ENCODE measurements at places on chromosomes 4 and X.

- DNase-seq = no peak
These were observed 27.6 kb downstream of the WDR44 start for GRCh38 chrX:118373538-118373937.

- DNase-seq = peak; percentile 44
These were observed at the start of gene FAM120C for GRCh38 chrX:54182864-54183613. Gene FAM120C (minus strand): TSS chrX:54183254. CDS start chrX:54183198, 56 bp downstream.

GRCh38 chr4:119512398-119512797 lies 116.2 kb downstream of the PDE5A start:
- no peak for DNase-seq

- DNase-seq = peak; percentile 9
These were observed 65.7 kb upstream of the MAP9 start for GRCh38 chr4:155442267-155443105.

DNA sequence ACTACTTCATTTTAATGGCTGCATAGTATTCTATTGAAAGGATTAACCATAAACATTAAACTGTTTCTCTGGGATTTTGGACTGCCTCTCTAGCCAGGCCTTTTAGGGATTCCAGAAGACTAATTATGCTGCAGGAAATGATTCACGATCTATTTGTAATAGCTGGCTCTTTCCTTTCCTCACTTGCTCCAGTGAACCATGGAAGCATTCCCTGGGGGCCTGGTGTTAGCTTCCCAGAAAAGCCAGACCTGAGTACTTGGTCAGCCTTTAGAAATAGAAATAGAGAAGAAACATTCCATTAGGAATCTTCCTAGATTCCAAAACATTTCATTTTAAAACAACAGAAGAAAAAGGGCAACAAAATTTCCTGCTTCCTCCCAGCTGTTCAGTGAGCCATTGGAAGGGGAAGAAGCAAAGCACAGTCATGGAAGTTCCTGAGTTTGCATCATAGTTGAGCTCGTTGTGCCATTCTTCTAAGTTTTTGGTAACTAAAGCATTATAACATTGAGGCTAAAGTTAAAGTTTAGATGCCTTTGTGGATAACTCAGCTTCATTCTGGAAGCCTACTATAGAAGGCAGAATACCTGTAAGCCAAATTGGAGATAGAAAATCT lies 83.5 kb downstream of the NPNT start:
- DNase-seq = no peak

DNA sequence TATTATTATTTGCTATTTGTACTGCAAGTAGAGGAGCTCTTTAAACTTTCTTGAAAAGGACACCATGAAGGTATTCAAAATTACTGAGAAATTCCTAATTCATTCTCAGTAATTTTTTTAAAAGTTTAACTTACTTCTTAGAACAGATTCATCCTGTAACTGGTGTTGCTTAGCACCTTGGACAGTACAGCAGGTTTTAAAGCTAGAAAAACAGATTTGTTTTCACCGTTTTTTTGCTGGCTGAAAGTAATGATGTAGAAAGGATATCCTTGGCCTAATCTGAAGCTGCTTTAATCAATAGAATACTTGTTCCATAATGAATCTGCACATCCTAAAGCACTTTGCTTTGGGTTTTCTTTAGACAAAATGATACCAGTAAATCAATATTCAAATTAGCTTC lies 142.5 kb upstream of the TRAM1L1 start:
- DNase-seq = no peak

DNA sequence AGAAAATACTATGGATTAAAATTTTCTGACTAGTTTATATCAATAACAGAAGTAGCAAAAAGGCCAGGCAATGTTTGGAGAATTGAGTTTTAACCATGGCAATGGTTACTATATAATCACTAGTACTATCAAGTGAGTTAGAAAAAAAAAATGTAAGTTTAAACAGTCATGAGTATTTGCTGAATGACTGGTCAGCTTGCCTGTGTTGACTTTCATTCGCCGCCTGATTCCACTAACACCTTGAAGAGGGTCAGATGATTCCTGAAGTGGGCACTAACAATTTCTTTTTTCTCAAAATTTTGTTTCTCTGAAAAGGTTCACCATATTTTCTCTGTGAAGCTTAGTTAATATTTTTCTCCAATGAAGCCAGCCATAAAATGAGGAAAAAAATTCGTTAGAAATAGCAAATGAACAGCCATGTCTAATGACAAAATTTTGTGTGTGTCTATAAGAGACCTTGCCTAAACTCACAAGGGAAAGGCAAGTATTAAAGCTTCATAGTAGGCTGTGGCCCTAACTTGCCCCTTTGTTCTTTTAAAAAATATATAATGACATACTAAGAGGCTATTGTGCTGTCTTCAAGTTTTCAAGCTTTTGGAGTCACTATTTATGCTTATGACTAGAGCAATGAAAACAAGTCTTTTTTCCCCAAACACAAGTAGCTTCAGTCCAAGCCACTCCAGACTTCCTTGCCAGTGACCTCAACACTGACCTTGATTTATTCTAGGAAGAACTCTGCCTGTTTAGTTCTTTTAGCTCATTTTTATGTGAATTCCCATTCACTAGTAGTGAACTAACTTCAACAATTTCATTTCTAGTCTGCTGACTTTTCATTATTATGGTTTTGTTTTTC lies 18.4 kb upstream of the FHDC1 start:
- DNase-seq = no peak

GRCh38 chrX:5916945-5917344 lies 311.7 kb downstream of the NLGN4X start:
- DNase-seq = no peak

DNA sequence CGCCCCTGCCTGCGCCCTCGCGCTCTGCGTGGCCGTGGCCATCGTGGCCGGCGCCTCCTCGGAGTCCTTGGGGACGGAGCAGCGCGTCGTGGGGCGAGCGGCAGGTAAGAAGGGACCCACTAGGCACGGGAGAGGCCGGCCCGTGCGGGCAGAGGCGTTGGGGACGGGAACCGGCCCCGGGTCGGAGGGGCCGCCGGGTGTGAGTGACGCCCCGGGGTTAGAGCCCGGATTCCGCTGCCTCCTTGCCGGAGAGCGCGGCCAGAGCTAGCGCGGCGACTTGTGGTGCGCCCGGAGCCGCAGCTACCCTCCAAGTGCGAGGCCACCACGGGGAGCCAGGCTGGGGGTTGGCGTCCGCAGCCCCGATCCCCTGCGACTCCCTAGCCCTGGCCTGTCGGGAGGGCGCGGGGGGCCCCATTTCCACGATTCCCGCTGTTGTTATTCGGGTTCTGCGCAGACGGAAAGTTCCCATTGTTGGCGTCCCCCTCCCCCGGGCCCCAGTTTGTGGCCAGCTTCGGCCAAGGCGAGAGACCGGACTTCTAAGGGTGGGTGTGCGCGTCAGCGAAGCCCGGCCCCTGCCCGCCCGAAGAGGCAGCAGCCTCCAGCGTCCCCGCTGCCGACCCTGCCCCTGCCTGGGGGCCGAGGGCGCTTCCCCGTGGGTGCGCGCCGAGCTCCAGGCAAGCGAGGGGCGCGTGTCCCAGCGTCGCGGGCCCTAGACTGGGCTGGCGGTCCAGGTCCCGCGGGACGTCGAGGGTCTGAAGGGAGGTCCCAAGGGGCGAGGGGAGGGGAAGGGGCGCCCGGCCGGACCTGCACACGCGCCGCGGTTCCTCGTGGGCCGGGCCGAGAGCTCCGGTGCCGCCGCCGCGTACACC lies 1.1 kb downstream of the FGFR3 start:
- no peak for DNase-seq

GRCh38 chr4:168677063-168677462 lies 180.2 kb downstream of the PALLD start:
- DNase-seq = no peak

DNA sequence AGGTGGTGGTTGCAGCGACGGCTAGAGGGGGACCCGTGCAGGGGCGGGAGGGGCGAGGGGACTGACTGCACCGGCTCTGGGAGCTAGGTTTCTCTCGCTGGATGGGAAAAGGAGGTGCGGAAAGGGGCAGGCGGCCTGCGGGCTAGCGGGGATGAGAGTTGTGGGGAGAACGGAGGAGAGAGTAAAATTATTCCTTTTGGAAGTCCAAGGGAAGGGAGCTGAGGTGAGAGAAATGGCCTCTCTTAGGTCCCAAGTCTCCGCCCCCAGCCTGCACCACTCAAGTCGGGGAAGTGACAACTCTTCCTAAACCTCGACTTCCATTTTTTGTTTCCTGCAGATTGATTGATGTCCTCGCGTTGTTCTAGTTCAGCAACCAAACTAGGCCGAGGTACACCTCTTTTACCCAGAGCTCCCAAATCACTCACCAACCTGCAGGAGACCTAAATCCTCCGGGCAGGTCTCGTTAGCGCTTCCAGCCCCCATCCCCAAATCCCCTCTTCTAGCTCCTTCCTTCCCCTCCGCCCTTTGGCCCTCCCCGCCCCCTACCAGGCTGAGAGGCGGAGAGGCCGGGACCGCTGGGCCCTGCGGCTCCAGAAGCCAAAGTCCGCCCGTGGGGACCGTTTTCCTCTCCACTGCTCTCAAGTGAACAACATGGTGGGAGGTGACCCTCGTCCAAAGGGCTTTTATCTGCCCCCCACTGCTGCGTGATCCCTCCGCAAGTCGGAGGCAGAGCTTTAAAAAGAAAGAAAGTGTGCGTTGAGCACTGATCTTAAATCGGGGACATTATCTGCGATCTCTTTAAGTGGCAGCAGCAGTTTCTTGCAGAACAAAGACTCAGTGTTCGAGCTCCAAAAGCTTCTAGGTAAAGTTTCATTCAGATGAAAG lies 7.3 kb downstream of the PITX2 start:
- no peak for DNase-seq

DNA sequence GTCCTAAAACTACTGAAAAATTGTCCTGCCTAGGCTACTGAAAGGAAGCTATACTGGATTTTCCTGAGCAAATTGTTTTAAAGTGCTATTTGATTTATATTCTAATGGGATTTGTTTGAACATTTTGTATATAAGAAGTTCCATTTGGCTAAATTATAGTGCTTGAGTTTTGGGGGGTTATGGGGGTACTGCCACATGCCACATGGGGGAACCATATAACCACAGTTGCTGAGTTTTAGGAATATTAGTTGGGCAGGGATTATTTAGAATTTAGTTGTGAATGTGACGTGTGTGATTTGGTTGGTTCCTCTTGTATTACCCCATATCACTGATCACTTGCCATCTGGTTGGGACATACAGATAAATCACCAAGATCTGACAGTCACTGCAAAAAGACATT lies 224.5 kb upstream of the TAPT1 start:
- no peak for DNase-seq

DNA sequence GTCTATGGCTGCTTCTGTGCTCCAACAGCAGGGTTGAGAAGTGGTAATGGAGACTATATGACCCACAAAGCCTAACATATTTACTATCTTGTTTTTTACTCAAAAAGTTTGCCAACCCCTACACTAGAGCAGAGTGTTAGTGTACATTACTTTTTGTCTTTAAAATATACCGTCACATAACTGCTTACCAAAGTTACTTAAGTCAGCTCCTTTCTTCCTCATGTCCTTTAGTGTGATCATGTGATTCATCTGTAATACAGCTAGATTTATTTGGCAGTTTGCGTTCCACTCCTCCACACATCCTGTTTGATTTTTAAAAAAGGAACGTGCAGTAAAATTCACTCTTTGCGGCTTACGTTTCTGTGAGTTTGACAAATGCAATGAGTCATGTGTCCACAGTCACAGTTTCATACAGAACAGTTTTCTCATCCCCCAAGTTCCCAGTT lies 162.4 kb upstream of the GPRIN3 start:
- no peak for DNase-seq

- DNase-seq = no peak
These were observed 14.1 kb downstream of the HTRA3 start for GRCh38 chr4:8283631-8284121.

- DNase-seq = no peak
These were observed 261.1 kb upstream of the GATB start for GRCh38 chr4:152021788-152022438.

DNA sequence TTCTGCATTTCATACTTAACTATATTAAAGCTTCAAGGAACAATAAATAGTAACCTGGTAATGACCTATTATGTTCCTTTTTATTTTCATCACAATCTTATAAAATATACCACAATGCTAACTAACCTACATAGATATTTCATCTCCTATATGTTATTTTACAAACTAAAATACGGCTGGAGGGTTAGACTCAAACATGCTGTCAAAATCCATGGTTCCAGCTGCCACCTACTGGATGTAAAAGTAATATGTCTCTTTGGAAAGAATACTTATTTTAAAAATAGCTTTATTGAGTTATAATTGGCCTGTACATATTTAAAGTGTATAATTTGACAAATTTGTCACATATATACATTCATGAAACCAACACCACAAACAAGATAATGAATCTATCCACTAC lies 15.0 kb downstream of the RGN start:
- no peak for DNase-seq

DNA sequence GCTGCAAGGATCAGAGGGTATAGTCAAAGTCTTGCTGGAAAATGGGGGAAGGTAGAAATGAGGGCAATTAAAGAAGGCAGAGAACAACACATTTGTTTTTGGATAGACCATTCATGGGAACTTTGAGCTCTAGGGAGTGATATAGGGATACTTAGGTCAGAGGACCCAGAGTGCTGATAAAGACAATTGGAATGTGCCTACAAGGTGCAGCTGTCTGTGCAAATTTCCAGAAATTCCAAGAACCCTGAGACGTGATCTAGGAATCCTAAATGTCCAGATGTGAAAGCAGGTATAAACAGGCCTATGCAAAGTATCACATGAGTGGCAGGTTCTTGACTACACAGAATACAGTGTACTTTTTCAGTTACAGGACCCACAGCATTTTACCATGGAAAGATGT lies 24.2 kb downstream of the FNIP2 start:
- no peak for DNase-seq

DNA sequence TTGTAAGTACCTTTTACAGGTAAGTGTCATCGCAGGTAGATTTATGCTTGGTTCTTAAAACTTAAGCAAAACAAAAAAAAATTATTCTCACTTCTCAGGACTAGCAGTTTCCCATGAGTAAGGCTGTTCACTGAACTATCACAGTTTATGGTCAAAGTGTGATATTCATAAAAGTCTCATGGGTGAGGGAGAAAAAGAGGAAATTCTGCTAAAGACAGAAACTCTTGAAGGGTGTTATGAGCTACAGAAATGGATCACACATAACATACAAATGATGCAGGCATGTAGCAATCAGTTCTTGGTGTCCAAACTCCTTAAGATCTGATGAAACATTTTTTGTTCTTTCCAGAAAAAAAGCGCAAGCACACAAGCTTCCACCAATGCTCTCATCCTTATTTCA lies 8.5 kb downstream of the RAB9A start:
- DNase-seq = no peak

- DNase-seq = no peak
These were observed 11.3 kb downstream of the EIF1AX start for GRCh38 chrX:20130357-20130756.

- no peak for DNase-seq
These were observed 15.4 kb downstream of the NHS start for GRCh38 chrX:17390419-17390850.

DNA sequence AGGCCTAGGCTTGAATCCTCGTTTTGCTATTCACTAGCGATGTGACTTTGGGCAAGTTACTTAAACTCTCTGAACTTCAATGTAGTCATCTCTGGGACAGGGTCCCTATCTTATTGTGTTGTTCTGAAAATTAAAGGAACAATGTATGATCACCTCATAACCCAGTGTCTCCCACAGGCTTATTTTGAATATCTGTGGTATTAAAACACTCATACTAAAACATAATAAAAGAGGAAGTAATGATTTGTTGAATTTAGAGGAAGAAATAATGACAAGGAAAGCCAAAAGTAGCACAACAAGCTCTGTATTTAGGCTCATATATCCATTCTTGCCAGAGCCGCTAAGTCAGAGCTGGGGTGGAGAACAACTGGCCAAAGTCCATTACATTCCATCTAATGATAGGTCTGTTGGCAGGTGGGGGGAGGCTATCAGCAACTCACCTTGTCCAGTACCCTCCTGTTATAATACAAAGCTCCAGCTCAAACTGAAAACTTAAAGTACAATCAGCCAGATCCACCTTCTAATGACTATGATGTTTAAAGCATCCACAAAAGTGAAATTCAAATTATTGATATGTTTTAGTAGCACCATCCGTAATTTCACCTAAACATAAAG lies 64.5 kb upstream of the LSM6 start:
- DNase-seq = no peak
